Stimulated activated naive CD8-positive, alpha-beta T cell treated with anti-CD3 and anti-CD28 coated beads, Interleukin-15, Interleukin-2, amounts not matched to agents 100 U/mL and 50 U/mL, for 24 hours (primary cell): ENCODE measurements at places on chromosomes 3 and 15.
A peak's percentile ranks its signal among the peaks of the same experiment; 100 is the strongest.

DNA sequence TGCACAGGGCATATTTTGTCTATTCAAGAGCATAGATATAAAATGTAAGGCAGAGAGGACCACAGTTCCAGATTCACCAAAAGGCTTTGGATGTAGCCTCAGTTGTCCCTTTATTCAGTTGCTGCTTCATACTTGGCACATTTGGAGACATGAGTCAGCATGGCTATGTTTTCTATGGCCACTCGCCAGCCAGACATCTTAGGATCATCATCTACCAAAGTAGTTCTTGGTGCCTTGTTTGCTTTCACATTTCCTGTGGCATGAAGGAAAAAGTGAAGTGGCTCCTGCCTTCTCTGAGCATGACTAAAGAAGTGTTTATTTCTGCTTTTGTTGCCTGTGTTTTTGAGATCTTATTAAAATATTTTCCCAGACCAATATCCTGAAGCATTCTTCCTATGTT, 7.2 kb downstream of the SUSD5 start:
- DNase-seq, result no peak

- DNase-seq, result no peak
Observed at GRCh38 chr3:72192572-72192971, 407.6 kb upstream of the PROK2 start.

GRCh38 chr3:82022836-82023235, 261.4 kb upstream of the GBE1 start:
- DNase-seq, result no peak

DNA sequence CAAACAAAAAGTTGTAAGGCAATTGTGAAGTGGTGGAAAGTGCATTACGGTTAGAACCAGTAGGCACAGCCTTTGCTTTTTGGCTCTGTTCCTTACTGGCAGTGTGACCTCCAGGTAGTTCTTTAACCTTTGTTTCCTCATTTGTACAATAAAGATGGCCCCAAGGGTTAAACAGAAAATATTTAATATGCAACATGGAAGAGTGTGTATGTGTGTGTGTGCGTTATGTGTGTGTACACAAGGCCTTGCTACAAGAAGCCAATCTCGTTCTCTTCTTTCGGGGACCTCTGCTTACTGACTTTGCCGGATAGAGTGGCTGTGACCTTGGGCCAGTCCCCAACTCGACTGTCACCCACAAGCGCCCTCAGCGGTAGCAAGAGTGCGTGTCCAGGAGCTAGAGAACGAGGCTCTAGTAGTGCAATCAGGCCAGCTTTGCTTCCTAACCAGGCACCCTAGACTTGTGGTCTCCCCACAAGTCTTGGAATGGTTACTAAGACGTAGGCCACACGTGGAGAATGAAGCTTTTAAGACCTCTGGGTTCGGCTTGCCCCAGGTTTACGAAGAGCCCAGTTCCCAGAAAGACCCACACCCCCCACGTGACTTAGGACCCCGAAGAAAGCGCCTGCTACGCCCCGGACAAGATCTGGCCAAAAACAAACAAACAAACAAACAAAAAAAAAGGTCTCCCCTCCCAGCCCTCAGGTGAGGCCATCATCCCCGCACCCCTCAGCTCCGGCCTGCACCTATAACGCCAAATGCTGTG, 593 bp downstream of the CIAO2A start:
- peak; percentile 61 for DNase-seq

- DNase-seq, result no peak
Observed at GRCh38 chr3:135078283-135078682, 283.2 kb downstream of the EPHB1 start.

- DNase-seq, result no peak
Observed at GRCh38 chr3:192570315-192570714, 157.0 kb downstream of the FGF12 start.

- no peak for DNase-seq
Observed at GRCh38 chr15:60222404-60222803, 175.4 kb downstream of the ANXA2 start.

GRCh38 chr3:182869059-182869458, 75.8 kb downstream of the ATP11B start:
- no peak for DNase-seq

DNA sequence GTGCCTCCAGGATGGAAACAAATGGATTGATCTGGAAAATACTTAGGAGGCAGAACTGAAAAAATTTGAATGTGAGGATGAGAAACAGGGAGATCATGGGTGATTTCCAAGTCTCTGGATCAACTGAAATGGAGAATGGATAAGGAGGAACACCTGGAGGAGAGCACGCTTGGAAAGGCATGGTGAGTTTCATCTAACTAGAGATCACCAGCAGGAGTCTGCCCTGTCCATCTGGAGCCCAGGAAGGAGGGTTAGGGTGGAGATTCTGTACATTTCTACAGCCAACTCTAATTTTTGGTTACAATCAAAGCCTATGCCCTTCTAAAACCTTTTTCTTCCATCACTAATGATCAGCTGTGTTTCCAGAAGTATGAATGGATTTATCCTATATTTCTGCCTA, 995.9 kb upstream of the CFAP20DC start:
- DNase-seq, result no peak

- peak; percentile 23 for DNase-seq
Observed at GRCh38 chr3:8767667-8768363, 1.6 kb downstream of the OXTR start.

GRCh38 chr3:102006812-102007485, 157.6 kb downstream of the NFKBIZ start:
- no peak for DNase-seq

- no peak for DNase-seq
Observed at GRCh38 chr3:130316169-130316568, 29.3 kb upstream of the COL6A5 start.

GRCh38 chr15:90286678-90287077, 21.2 kb downstream of the NGRN start:
- no peak for DNase-seq

DNA sequence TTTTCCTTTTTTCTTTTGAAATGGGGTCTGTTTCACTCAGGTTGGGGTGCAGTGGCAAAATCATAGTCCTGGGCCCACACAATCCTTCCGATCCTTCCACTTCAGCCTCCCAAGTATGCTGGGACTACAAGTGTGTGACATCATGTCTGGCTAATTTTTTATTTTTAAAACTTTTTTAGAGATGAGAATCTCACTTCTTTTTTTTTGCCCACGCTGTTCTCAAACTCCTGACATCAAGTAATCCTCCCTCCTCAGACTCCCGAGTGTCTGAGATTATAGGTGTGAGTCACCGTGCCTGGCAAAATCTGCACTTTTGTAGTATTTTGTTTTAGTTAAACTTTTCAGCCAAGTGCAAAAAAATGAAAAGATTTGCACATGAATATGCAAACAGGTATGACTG, 171.0 kb downstream of the FNDC3B start:
- DNase-seq, result no peak

GRCh38 chr3:179227349-179227748, 23.6 kb downstream of the KCNMB3 start:
- no peak for DNase-seq

DNA sequence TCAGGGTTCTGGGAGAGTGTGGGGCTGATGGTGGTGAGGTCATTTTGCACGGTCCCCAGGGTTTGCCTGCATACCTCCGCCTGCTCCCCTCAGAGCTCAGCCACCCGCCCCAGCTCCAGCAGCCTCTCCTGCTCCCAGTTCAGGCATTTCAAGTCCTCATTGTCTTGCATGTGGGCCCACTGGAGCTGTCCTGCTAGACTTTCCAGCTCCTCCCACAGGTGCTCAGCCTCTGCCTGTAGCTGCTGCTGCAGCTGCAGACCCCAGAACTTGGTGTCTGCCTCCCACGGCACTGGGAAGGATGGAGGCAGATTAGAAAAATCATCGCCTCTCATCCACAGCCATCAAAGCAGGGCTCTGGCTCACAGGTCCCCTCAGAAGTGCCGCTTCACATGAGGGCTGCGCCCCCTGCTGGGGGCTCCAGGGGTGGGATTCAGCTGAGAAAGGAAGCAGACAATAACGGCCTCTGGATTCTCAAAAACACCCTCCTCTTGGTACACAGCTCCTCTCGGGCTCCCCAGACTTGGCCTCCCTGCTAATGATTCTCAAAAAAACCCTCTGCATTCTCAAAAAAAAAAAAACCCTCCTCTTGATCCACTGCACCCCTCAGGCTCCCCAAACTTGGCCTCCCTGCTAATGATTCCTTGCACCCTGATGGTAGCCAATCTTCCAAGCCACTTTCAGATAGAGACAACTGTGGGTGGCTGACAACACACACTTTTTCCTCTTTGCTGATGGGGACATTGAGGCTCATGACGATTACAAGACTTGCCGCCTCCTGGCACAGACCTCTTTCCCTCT, 89.3 kb upstream of the C2CD4B start:
- peak; percentile 79 for DNase-seq

DNA sequence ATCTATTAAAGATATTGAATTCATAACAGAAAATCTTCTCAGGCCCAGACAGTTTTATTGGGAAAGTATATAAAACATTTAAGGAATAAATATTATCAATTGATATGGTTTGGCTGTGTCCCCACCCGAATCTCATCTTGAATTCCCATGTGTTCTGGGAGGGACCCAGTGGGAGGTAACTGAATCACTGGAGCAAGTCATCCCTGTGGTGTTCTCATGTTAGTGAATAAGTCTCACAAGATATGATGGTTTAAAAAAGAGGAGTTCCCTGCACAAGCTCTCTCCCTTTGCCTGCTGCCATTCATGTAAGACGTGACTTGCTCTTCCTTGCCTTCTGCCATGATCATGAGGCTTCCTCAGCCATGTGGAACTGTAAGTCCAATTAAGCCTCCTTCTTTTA, 160.5 kb downstream of the ANO10 start:
- DNase-seq, result no peak

DNA sequence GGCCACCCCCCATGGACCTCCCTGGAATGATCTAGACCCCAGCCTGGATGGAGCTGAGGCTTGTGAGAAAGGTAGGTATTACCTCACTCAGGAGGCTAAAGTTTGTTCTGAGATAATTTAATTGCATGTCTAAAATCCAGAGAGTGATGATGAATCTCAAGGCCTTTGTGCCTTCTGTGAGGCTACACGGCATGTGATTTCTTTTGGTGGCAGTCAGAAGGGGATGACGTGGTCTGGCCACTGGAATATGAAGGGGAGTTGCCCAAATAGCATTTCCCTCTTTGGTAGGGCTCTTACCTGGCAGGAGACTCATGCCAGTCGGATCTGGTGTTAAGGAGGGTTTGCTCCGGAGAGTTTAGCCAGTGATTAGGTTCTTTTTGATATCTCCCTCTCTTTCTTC, 2.5 kb downstream of the BAHD1 start:
- DNase-seq, result no peak

DNA sequence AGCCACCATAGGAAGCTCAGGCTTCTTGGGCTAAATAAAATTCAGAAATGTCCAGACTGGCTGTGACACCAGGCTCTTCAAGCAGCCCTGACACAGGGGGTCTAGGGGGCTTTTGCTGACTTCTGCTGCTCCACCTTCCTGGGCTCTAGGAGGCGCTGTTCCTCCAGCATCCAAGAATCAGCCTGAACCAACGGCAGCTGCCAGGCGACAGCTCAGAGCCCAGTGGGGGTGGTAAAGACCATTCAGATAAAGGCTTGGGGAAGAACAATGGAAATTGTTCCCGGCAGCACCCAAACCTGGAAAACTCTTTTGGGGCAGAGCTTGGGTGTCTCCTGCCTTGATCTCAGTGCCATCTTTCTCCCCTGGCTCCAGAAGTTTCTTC, 21.6 kb upstream of the PSTPIP1 start:
- DNase-seq, result peak; percentile 80

GRCh38 chr3:171511450-171511849, 51.2 kb upstream of the TNIK start:
- DNase-seq, result no peak

DNA sequence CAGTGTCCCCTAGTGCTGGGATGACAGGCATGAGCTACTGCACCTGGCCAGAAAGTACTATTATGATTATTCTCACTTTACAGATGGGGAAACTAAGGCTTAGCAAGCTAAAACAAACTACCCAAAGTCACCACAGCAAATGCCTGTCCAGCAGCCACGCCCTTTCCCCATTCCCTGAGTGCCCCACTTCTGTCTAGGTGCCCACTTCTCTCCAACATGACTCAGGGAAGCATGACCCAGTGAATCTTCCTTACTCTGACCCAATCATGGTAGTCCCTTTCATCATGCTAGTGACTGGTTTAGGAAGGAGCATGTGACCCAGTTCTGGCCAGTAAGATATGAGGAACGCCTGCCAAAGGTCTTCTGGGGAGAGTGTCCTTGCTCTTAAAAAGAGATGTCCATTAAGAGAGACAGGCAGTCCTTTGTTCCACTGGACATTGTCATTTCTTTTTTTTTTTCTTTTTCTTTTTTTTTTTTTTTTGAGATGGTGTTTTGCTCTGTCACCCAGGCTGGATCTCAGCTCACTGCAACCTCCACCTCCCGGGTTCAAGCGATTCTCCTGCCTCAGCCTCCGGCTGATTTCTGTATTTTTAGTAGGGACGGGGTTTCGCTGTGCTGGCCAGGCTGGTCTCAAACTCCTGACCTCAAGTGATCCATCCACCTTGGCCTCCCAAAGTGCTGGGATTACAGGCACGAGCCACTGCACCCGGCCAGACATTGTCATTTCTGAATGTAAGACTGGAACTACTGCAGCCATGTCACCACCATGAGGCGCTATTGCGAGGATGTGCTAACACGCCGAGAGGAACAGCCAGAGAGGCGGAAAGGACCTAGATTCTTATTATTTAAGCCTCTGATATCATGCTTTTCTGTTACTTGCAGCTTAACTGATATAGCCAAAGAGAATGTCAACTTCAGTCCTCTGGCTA, 19.8 kb downstream of the MEGF11 start:
- DNase-seq, result peak; percentile 27
